ENCODE measurements at places on chromosomes 7 and 10. TPM values are rescaled to one million over a fixed set of nuclear protein-coding genes. Genes with fewer than 3 reads are reported as not detected.

GRCh38 chr10:72034040-72034499, 54.3 kb downstream of the SPOCK2 start:
- DNase-seq, result no peak

DNA sequence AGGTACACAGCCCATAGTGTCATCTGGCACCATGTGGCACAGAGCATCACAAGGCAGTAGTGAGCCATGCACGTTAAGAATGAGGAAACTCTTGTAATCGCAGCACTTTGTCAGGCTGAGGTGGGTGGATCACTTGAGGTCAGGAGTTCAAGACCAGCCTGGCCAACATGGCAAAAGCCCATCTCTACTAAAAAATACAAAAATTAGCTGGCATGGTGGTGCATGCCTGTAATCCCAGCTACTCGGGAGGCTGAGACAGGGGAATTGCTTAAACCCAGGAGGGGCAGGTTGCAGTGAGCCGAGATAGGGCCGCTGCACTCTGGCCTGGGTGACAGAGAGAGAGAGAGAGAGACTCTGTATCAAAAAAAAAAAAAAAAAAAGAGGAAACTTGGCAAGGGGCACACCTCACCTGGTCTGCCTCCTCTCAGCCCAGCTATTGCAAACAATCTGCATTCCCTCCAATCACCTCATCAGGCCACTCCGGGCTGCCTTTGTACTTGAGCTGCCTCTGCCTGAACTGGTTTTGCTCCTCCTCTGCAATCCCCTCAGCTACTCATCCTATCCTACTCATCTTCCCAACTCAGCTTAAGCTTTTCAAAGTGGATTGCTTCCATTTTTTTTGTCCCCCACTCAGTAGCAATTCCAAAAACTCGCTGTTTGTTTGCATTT, 46.0 kb upstream of the OPTN start:
- no peak for DNase-seq

DDX50 gene
- 28.1 TPM for total RNA-seq

PTF1A gene
- total RNA-seq, result not detected

DNA sequence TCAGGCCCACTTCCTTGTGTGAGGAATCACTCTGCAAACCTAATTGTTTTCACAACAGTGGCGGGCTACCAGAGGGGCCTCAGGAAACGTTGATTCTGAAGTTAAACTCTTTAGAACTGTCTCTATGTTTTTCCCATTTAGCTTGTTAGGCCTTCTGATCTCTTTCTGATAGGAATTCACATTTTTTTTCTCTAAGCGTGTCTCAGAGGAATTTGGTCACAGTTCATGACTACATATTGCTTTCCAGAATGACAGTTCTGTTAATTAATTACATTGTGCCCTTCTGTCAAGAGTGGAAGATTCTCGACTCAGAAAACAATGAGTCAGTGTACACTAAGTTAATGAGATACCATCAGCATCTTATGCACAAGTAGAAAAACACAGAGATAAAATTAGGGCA, 469.2 kb upstream of the C7orf33 start:
- DNase-seq, result no peak

- DNase-seq, result no peak
Measured at GRCh38 chr7:2853147-2853546, 9.0 kb upstream of the GNA12 start.

GRCh38 chr10:118106426-118106825, 59.7 kb upstream of the RAB11FIP2 start:
- DNase-seq, result peak; percentile 69

DNA sequence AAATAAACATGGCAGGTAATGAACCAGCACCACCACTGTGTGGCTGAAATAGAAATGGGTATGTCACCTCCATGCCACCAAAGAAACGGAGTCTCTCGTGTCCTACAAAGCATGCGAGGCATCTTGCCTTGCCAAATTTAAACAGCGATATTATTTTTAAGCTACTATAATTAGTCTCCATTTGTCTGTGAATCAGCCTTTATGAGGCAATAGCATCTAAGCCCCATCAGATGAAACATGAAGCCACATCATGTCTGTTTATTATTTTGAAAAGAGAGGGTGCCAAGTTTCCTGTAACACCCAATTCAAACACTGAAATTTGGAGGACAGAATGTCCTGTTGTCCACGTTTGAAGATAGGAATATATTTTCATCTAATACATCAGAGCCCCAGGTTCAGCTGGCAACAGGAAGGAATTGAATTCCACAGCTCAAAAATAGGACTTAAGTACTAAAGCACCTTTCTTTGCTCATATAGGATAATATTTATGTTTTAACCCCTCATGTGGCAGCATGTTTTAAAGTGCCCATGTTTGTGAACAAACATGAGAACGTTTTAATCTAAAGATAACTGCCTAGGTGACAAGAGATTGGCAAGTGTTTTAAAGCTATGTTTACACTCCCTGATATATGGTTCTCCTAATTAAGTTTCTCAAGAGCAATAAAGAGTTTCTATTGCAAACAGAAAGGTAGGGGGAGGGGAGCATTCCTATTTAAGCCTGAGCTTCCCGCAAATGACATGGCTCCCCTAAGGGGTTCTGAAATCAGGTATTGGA, 86.8 kb downstream of the SORBS1 start:
- peak; percentile 52 for DNase-seq

C10orf105 gene
- total RNA-seq, result not detected

ANKRD30A gene
- not detected for total RNA-seq

GRCh38 chr10:29607576-29607975, 27.2 kb downstream of the SVIL start:
- no peak for DNase-seq

TDRD1 gene
- total RNA-seq, result not detected

DNA sequence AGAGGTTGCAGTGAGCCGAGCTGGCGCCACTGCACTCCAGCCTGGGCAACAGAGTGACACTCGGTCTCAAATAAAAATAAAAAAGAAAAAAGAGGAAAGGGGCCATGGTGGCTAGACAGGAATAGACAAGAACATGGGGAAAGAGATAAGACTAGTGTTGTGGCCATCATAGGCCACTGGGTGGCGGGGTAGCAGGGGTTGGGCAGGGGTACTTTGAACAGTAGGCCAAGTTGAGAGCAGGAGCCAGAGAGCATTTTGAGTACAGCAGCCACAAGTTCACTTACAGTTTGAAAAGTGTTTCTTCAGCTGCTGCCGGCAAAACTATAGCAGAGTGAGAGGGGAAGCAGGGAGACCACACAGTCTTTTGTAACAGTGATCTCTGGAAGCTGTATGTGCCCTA, 656.0 kb downstream of the CNTNAP2 start:
- no peak for DNase-seq

GRCh38 chr7:50528266-50529092, 36.7 kb downstream of the DDC start:
- DNase-seq, result no peak

TMEM139 gene
- not detected for total RNA-seq

HMX3 gene
- total RNA-seq, result not detected

DNA sequence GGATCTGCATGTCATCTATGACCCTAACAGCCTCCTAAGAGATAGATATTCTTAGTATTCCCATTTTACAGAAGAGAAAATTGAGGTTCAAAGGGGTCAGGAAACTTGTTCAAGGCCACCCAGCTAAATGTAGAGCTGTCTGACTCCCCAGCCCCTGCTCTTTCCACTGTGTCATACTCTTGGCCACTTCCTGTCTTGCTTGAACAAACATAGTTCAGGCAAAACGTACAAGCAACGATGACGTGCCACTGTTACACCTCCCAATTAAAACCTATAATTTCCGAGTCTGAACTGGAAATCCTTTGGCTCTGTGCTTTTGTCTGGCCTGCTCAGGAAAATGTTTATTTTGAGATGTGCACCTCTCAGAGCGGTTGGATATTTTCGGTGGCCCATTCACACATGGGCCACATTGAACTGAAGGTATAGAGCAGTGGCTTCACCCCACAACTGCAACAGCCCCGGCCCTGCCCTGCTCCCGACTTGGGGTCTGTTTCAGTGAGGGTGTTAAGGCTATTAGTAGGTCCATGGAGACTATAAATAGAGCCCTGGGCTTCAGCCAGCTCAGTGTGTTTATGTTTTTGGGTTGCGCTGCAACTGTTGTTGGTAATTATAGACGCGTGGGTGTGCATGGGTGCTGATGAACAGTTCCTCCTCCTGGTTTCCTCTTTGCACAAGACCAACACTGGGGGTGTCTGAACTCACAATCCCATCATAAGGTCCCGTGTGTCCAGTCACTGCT, 172.3 kb upstream of the ADO start:
- peak; percentile 36 for DNase-seq

- DNase-seq, result no peak
Measured at GRCh38 chr7:115654384-115655214, 376.0 kb downstream of the TFEC start.

DNA sequence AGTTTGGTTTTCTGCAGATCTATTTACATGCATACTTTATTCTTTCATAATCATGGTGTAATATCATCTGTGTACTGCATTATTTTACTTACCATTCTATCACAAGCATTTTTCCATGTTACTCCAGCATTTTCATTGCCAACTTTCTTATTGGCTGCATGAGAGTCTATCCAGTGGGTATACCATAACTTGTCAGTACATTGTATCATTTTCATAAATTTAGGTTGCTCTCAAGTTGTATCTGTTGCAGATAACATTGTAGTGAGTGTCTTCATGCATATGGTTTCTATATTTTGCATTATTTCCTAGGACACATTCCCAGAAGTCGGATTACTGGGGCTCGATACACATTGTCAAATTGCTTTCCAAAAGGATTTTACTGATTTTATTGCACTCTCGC, 87.2 kb upstream of the INSYN2A start:
- no peak for DNase-seq

NOLC1 gene
- 15.7 TPM for total RNA-seq

ATRNL1 gene
- 0.20 TPM for total RNA-seq

GRCh38 chr10:126227762-126228134, 160.5 kb downstream of the ADAM12 start:
- DNase-seq, result peak; percentile 62
